ENCODE measurements at places on chromosomes 7 and 10.

- no peak for DNase-seq
Measured at GRCh38 chr7:95772298-95772770, at the start of gene DYNC1I1. DYNC1I1 (plus strand) TSS chr7:95772554; CDS start chr7:95804730, 32,176 bp downstream.

- DNase-seq, result no peak
Measured at GRCh38 chr10:32273336-32273735, 73.6 kb downstream of the EPC1 start.

- DNase-seq, result no peak
Measured at GRCh38 chr10:55800602-55801352, 560.3 kb downstream of the ZWINT start.

GRCh38 chr10:90642136-90642535, 215.7 kb downstream of the HTR7 start:
- no peak for DNase-seq

GRCh38 chr7:82164813-82165212, 278.8 kb downstream of the CACNA2D1 start:
- DNase-seq, result no peak

- DNase-seq, result no peak
Measured at GRCh38 chr10:68095153-68095552, 14.1 kb upstream of the MYPN start.
